Stimulated activated CD4-positive, alpha-beta T cell treated with anti-CD3 and anti-CD28 coated beads, Interleukin-12 subunit alpha, Interleukin-12 subunit beta, amount 100 ng/mL, for 4 hours (primary cell): ENCODE measurements at places on chromosomes 2 and 18.

GRCh38 chr2:75533135-75533534, 27.6 kb downstream of the EVA1A start:
- no peak for DNase-seq

- no peak for DNase-seq
Measured at GRCh38 chr2:231861288-231861931, 64.8 kb downstream of the NPPC start.

GRCh38 chr2:18446715-18447114, 113.7 kb downstream of the RDH14 start:
- no peak for DNase-seq

DNA sequence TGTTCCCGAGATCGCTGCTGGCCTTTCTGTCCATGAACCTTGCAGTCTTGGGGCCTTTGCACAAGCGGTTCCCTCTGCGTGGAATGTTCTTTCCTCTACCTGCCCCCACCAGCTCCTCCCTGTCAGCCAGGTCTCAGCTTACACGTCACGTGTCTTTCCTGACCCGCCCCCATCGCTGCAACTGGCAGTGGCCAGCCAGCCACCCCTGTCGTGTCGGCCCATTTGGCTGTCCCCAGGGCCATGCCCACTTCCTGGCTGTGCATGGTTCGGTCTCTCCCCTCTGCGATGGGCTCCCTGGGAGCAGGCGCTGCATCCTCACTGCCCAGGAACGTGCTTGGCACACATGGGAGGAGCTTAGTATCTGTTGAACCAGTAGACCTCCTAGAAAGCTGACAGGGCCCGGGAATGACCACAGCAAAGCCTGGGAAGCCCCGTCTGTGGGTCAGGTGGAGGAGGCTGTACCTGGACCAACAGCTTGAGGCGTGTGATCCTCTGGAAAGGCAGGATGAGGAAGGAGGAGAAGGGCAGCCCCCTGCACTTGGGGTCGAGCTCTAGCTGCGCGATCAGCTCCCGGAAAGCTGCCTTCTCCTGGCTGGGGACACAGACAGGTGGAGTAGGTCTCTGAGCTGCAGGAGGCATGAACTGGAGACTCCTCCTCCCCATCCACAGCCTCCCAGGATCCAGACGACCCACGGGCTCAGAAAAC, 21.0 kb downstream of the SNORC start:
- no peak for DNase-seq

- DNase-seq = no peak
Measured at GRCh38 chr2:201833781-201834180, 27.4 kb downstream of the CDK15 start.

DNA sequence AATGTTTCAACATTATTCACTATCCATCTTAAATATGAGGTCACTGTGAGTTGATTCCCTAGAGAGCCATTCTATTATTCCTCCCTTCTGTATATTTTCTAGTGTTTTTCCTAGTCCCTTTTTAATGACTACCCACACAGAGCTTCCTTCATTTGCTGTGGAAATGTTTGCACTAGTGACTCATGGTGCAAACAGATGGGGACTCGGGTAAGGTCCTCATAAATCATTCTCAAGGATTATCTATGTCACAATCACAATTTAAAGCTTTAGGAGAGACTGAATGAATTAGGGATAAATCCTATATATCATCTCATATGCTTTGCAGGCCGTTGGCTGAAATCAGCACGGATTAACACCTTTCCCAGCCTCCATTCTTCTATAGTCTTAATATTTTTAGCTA, 159.6 kb downstream of the DCC start:
- no peak for DNase-seq

- no peak for DNase-seq
Measured at GRCh38 chr2:143428700-143429099, 299.5 kb downstream of the ARHGAP15 start.

GRCh38 chr18:58316396-58317342, 272.6 kb downstream of the NEDD4L start:
- no peak for DNase-seq

GRCh38 chr2:205166745-205167144, 515.6 kb upstream of the NRP2 start:
- no peak for DNase-seq

GRCh38 chr18:11741505-11742145, 52.6 kb downstream of the GNAL start:
- no peak for DNase-seq

- DNase-seq = no peak
Measured at GRCh38 chr18:54712306-54712705, 116.0 kb upstream of the RAB27B start.

DNA sequence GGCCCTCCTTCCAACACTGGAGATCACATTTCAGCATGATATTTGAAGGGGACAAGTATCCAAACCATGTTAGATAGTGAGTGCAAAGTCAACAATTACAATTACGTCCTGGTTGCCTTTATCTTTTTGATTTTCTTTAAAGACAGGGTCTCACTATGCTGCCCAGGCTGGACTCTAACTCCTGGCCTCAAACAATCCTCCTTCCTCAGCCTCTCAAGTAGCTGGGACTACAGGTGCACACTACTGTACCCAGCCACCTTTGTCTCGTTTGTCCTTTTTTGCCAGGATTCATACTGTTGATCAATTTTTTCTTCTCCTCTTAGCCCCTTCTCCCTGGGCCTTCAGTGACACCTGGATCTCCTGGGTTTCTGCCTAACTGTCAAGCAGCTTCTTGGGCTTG, 240.5 kb upstream of the FANCL start:
- no peak for DNase-seq

- DNase-seq = no peak
Measured at GRCh38 chr2:177908182-177908581, 164.4 kb downstream of the PDE11A start.

DNA sequence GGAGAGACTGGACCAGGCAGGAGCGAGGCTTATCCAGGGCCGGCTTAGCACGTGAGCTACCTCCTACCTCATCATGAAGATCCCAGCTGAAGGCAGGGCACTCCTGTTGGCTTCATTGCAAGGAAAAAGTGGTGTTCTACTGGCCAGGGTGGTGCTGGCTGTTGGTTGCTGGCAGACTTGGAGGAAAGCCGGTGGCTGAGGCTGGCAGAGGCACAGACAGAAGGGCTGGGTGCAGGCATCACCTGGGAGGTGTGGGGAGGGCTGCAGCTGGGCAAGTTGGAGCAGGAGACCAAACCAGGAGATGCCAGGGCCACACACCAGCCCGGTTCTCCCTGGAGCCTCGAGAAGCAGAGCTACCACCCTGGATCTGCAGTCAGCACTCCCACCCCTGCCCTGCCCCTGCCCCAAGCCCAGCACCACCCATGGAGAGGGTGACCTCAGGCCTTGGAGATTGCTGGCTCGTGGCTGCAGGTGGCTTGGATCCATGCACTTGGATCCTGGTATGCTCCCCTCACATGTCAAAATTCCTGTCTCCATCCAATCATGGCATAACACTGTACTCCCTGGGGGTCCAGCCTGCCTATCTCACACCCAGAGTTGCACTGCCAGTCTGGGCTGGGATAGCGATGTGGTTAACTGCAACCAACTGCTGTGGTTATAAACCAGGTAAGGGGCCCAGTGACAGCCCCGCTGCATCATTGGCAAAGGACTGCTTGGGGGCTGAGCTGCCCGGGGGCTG, 49.7 kb downstream of the GLI2 start:
- DNase-seq = no peak

DNA sequence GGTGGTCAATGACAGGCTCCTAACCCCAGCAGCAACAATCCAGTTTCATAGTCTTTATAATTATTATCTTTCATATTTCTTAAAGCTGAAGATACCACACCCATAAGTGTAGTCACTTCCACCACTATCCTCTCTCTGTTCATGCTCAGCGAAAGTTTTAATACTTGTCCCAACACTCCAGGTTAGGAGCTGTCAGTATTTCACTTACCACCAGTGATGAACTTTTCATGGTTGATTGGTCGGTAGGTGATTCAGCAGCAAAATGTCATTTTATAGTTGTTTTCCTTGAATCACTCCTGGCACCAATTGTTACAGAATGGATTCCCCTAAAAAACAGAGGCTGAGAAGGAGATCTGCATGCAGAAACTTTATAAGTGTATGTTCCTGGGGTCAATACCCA, 324.9 kb downstream of the CCDC85A start:
- no peak for DNase-seq

- no peak for DNase-seq
Measured at GRCh38 chr2:172299741-172300140, 127.6 kb upstream of the ITGA6 start.

GRCh38 chr2:3099145-3099859, 278.3 kb downstream of the EIPR1 start:
- no peak for DNase-seq

- no peak for DNase-seq
Measured at GRCh38 chr2:26994983-26995382, 24.5 kb downstream of the MAPRE3 start.

- DNase-seq = no peak
Measured at GRCh38 chr2:106350980-106351379, 117.2 kb downstream of the RGPD3 start.

DNA sequence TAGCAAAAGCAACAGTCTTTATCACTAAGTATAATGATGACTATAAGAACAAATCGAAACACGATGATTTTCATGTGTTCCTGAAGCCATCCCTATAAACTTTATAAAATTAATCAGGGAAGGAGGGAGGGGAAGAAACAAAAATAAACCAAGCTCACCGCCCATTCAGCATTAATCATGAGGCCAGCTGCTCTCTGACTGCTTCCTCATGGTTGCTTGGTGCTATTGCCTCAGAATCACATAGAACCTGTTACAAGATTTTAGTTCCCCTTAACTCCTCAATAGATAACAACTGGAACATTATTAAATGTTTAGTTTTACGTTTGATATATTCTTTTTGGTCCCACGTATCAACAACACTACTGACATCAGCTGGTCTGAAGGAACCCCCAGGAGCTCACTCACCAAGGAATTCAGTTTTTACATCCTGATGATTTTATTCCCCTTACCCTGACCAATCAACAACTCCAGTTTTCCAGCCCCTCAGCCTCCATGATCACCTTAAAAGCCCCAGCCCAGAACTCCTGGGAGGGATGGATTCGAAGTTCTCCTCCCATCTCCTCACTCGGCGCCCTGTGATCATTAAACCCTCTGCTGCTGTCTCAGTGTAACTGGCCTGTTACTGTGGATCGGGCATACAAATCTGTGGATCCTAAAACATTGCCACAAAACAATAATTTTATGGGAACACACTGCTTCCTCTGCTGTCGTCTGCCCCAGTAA, 10.6 kb upstream of the HNRNPLL start:
- no peak for DNase-seq

- DNase-seq = no peak
Measured at GRCh38 chr2:181348107-181348837, 108.9 kb upstream of the ITGA4 start.

GRCh38 chr2:18987592-18988073, 370.8 kb downstream of the OSR1 start:
- DNase-seq = no peak

DNA sequence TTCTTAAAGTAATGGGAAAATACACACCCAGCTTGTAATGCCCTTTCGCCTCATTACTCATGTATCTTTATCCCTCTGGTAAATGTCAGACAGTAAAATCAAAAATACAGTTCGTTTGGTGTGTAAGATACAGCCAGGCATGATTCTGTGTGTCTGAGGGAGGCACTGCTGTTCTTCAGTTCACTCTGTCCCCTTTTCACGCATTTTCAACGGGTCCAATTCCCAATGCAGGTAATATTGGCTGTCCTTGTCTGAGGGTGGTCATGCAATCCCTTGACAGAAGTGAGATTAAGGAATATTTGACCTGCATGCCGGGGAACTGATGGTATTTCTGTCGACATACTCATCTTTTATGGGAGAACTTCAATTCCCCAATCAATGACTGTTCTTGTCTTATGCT, 587.2 kb upstream of the NXPH2 start:
- DNase-seq = no peak

DNA sequence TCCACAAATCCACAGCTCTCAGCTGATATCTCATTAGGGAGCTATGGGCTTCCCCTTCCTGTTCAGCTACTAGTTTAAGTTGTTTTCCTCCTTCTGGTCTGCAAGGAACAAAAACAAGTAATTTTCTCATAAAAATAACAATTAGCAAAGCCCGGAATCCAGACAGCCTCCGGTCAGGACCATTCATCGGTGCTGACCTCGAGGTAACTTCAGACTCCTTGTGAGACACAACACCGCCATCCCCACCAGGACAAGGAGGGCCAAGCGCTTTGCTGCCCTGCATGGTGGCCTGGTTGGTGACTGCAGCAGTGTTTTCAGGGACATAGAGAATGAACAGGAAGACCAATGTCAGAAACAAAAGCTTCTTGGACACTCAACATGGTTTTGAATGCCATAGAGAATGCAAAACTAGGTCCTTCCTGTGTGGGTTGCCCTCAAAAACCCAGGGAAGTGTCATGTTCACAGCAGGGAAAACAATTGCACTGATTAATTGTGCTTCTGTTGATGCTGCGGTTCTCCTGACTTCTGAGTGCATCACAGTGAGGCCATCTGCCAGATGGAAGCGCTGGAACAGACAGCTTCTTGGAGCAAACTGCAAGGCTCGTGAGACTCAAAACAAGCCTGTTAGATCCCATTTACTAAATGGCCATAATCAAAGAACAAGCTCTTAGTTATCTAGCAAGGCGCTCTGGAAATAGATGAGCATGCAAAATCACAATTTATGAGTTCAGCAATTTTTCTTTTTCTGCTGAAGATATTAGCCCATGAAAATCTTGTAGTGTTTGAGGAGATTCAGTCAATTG, 77.1 kb downstream of the HS1BP3 start:
- DNase-seq = no peak

DNA sequence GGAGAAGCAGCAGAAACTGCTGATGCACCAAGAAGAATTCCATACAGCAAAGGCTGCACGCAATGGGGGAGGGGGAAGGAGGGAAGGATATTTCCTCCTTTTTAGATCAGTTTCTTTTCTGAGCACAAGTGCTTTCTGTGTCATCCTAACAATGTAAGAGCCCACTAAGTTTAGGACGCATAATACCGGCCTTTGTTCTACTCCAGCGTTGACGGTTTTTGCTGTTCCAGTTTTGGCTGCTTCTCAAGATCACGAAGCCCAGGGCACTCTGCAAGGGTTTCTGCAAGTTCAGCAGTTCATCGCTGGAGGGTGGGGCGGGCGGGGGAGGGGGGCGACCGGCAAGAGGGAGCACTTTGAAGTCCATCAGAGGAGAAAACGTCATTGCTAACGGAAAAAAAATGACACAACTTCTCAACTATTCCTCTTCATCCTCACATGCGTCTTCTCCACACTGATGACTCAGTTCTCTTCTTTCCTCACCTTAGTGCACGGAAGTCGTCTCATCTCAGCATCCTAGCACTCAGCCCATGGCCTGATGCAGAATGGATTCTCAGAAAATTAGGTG, 8.7 kb downstream of the FAM178B start:
- DNase-seq = no peak

DNA sequence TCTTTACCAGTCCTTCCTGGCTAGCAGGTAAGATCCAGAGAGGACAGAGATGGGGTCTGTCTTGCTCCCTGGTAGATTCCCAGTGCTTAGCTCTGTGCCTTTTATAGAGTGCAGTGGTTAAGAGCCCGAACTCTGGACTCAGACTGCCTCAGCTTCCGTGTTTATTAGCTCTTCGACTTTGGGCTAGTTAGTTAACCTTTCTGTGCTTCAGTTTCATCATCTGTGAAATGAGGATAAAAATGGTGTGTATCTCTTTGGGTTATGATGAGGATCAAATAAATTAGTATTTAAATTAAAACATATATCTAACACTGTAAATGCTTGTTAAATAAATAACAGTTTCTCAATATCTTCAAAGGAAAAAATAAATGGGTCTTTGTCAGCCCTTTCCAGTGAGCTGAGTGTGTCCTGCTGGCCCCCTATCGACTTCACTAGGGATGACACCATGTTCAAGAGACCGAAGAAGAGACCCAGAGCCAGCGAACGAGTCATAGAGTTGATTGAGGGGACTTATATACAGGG, 38.2 kb downstream of the CERS6 start:
- DNase-seq = no peak
